NCI-H1092 (cell line): ENCODE measurements at places on chromosomes 1 and 21.

- DNase-seq, result no peak
Observed at GRCh38 chr1:17895401-17895800, 140.3 kb downstream of the ACTL8 start.

- DNase-seq, result no peak
Observed at GRCh38 chr1:72557446-72558049, 275.2 kb upstream of the NEGR1 start.

DNA sequence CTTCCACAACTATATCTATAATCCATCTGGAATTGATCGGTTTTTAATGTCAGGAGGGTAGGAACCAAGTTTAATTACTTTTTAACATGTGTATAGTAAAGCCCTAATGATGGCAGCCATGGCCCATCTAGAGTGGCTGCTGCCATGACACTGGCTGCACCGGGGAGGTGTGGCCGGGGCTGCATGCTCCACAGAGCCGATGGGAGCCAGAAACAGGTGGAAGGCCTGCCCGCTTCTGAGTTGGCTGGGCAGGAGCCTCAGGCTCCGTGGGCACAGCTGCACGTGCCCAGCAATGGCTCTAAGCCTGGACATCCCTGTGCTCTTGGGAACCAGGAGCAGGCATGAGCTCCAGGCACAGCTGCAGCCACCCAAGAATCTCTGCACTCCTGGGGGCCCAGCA lies 73.0 kb downstream of the GBP6 start:
- DNase-seq, result no peak

DNA sequence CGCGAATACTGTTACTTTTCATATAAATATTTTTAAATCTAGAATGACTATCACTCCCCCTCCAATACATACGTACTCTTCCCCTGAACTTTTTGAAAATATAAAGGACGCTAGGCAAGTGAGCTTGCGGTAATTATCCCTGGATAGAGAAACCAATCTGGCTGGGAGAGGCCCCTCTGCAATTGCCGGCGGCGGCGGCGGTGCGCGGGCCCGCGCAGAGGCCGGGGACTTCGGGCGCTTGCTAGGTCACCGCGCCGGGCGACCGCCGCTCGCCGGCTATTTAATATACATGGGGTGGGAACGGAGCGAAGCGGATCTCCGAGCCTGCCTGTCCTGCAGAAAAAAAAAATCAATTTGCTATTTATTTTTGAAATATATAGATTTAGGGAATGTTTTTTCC lies 416.3 kb upstream of the ESRRG start:
- DNase-seq, result no peak

DNA sequence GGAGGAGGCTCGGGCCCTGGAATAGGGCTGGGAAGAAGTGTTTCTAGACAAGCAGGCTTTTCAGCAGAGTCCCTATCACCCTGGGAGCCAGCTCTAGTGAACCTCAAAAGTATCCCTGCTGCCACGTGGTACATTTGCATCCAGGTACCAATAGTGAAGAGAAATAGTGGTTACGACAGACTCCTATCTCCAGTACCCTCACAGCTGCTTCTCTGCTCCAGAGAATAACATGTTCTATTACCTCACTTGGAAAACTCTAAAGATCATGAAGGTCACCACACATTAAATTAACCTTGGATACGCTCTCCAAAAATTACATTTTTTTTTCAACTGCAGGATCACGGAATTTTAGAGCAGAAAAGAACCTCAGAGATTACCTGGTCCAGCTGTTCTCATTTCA lies 230.4 kb upstream of the PLD5 start:
- DNase-seq, result no peak

GRCh38 chr1:47682198-47682597 lies 244.4 kb downstream of the FOXD2 start:
- DNase-seq, result no peak

DNA sequence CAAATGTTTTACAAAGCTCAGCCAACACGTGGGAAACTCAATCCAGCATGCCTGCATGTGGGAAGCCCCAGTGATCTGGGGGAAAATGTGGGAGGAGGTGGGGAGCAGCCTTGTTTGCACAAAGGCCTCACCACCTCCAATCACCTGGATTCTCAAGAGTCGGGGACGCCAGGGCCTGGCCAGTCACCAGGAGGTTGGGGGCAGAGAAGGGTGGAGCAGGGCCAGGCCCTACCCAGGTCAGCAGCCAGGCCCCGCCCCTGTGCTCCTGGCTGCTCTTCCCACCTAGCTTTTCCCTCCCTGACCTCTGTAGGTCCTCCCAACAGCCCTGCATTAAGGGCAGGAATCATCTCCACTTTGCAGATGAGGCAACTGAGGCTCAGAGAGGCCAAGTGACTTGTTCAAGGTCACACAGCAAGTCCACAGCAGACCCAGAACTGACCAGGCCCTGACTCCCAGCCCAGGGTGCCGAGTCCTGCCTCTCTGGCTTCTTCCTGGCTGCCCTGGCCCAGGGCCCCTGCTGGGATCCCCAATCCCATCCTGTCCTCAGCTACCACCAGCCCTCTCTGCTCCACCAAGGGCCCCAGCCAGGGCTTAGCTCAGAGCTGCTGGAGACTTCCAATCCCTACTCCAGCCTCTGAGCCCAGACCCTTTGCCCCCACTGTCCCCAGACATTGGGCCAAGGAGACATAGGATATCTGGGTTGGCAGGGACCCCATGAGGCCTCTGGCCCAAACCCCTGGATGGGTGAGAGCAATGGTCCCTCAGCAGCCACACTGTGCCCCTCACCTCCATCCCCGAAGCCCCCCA lies 508.6 kb downstream of the PTPRU start:
- DNase-seq, result no peak

DNA sequence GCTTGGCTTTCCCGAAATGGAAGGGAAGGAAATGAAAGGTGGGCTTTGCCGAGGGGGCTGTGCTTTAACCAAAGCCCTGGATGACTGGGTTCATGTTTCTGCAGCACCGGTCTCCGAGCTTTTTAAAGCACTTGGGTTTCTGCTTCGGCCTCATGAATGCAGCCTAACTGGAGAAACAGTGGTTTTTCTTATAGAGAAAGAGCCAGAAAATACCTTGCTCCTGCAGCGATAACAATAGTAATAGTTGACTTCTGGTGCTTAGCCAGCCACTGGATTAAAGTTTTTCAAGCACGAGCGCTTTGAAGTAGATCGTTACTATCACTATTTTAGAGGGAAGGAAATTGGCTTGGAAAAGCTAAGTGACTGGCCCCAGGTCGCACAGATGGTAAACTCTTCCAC lies 500 bp upstream of the DOCK7 start:
- DNase-seq, result peak; percentile 30

DNA sequence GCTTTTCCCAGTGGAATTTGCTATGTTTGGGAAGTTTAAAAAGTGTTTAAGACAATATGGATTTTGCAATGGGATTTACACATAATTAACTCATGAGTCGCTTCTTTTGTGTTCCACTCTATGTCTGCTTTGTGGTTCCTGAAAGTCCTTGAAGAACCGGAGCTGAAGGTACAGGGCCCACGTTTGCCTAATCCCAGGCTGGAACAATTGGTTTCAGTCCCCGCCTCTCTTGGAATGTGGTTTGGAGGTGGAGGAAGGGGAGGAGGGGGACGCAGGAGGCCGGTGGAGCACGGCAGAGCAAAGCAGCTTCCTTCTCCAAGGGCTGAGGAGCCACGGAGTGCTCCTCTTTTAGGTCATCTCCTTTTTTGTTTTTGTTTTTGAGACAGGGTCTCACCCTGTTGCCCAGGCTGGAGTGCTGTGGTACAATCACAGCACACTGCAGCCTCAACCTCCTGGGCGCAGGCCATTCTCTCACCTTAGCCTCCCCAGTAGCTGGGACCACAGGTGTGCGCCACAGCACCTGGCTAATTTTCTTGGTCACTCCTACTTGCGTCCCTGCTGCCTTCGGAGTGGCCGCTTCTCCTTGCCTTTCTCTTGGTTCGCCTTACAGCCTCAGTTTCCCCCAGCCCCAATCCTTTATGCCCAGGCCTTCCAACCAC lies 129.5 kb upstream of the ERRFI1 start:
- no peak for DNase-seq

- DNase-seq, result no peak
Observed at GRCh38 chr1:2602311-2602835, 15.8 kb downstream of the PRXL2B start.

DNA sequence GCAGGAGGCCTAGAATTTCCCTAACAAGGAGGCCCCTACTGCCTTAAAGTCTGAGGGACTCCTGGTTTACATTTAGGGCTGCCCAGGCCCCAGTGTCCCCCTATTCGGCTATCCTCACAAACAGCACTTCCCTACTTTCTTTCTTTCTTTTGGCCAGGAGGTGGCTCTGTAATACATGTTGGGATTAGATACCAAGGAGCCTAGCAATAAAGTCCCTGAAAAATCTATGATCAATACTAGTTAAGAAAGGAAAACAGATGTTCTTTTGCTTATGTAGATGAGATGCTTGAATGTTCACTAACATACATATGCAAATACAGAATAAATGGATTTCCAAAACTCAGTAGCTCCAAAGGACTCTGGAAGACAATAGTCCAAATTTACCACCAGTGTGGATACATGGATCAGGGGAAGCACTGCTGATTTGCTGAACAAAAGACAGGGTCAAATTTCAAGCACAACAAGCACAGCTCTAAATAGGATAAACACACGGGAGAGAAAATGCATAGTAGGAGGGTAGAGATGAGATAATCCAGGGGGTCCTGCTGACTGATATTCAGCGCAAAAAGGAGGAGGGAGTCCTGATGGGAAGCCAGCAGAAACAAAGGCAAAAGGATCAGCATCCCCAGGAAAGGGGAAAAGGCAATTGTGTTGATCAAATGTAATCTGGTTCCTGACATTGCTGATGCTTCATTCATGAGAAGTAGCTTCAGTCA lies 240.0 kb downstream of the NUF2 start:
- DNase-seq, result peak; percentile 40

- no peak for DNase-seq
Observed at GRCh38 chr1:224456637-224456953, 22.0 kb upstream of the WDR26 start.

- DNase-seq, result peak; percentile 64
Observed at GRCh38 chr21:39715804-39716397, 29.1 kb upstream of the IGSF5 start.

DNA sequence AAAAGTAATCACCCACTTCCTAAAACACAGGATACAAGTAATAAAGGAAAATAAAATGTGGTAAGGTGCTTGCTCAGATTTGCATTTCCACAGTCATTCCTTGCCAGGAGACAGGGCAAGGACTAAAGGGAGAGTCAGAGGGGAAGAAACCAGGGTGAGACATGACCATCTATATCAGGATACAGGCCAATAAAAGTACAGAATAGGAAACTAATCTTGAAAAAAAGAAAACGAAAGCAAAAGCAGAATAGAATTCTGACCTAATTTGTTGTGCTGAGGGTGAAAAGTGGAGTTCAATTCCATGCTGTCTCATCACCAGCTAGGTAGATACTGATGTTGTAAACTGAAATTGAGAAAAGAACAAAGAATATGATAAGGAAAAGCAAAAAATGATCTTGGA lies 27.3 kb downstream of the JMJD4 start:
- no peak for DNase-seq

- DNase-seq, result no peak
Observed at GRCh38 chr1:107547363-107548155, 406.7 kb downstream of the NTNG1 start.

DNA sequence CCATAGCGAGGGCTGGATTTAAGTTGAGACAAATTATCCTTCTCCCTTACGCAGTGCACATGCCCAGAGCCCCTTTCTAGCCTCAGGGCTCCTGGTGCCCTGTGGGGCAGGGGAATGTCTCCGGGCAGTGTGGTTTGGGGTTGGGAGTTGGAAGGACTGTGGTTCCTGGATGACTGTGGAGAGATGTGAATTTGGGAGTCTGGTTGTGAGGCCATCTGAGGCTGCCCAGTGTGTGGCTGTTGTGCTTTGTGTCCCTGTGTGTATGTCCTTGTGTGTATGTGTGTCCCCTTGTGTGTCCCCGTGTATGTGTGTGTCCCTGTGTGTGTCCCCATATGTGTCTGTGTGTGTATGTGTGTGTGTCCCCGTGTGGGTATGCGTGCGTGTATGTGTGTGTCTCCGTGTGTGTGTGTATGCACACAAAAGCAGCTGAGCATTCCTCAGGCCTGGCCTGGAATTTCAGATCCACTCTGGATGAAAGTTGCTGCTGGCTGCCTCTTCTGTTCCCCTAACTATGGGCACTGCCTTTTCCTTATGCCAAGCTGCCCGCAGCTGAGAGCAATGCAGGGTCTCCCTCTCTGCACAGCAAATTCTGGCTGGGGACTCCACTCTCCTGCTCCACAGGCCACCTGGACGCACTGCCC lies 65.4 kb downstream of the UBIAD1 start:
- DNase-seq, result no peak

- no peak for DNase-seq
Observed at GRCh38 chr1:117368116-117369108, 1.2 kb downstream of the MAN1A2 start.

DNA sequence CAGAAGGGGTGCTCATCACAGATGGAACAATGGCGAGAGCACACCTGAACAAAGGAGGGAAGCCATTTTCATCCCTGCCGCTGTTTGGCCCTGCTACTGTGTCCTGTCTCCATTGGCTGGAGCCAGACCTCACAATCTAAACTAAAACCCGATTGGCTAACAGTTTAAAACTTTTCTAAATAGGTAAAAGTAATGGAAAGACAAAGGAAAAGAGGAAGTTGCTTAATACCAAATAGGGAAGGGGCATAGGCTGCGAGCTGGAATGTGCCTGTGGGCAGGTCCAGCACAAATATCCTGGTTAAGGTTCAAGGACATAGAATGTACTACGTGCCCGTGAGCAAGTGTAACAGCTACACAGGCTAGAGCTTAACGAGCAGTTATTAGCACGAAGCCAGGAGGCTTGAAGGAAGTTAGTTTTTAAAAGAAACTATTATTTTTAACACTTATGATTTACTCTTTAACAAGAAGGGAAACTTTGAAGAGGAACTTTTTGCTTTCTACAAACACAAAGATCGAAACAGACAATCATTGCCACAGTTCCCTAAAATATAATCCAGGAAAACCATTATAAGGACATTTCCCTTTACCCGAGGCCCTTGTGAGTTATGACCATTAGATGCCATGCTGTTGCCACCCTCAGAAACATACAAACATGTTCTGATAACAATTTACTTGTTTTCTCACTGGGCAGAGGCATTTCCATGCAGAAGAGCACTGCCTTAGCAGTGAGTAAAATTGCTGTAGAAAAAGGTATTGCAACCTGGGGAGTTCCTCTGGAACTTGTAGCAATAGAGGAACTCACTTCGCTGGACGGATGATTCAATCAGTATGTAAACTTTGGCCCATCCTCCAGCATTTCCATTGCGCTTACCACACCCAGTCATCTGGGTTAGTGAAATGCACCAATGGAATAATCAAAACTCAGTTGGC lies 4.8 kb upstream of the PTTG1IP start:
- no peak for DNase-seq

GRCh38 chr21:16821588-16821987 lies 691.3 kb upstream of the CXADR start:
- DNase-seq, result no peak

- DNase-seq, result no peak
Observed at GRCh38 chr1:15254559-15254958, 7.5 kb downstream of the FHAD1 start.
